ENCODE measurements at places on chromosomes 13 and 19.

DNA sequence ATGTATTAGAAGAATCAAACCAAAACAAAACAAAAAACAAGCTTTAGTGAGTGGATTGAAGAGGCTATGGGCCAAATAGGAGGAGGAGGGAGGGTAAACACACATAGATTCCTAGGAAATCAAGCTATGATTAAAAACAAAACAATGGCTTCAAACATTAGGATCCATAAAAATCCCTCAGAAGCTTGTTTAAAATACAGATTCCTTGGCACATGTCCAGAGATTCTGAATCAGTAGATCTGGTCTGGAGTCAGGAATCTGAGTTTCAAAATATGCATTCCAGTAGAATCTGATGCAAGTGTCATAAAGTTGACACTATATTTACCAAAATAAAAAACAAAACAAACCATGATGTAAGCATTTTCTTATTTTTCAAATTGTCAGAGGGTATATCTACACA lies 692.8 kb upstream of the SGCG start:
- DNase-seq = no peak

DNA sequence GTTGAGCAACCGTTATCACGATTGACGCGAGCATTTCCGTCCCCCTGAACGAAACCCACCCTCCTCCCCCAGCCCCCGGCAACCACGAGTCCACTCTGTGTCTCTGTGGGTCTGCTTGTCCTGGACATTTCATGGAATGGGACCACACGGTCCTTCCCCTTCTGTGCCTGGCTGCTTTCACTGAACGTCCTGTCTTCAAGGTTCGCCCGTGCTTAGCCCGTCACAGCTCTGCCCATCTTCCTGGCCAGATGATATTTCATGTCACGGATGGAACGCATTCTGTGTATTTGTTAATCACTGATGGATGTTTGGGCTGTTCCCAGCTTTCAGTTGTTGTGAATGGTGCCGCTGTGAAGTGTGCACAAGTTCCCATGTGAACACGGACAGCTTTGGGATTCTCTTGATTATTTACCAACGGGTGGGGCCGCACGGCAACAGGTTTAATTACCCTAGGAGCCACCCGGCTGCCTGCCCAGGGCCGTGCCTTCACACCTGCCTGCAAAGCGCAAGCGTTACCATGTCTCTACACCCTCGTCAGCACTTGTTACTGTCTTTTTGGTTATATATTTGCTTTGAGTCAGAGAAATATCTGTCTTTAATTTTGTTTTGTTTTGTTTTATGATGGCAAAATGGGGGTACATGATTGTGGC lies 42.5 kb downstream of the RASA3 start:
- no peak for DNase-seq

DNA sequence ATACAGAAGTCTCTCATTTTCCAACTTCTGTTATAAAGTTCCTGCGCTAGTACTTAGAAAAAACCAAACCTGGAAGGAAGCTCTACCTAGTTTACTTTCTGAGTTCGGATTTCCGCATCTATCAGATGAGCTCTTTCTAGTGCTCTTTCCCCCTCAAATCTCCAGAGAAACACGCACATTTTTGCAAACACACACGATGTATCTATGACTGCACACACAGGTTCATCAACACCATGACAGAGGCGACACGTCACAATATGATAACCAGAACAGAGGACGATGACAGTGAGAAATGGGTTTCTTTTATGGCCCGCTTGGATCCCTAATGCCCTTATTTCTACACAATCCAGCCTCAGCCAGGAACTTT lies 629 bp upstream of the LRRC63 start:
- DNase-seq = no peak

DNA sequence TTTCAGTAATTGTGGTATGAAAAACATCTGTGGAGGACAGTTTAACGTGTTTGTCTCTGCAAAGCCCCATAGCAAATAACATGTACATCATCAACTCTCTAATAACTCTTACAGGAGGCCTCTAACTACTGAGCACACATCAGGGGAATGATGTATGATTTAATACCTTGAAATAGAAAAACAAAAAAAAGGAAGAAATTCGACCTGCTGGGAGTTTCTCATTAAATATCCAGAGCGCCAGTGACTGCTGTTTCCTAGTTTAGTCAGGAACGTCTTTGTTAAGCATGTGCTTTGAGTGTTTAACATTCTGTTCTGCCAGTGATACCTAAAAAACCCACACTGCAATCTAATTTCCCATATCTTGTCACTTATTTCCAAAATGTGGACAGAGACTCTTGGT lies 235.4 kb downstream of the PCDH20 start:
- no peak for DNase-seq

DNA sequence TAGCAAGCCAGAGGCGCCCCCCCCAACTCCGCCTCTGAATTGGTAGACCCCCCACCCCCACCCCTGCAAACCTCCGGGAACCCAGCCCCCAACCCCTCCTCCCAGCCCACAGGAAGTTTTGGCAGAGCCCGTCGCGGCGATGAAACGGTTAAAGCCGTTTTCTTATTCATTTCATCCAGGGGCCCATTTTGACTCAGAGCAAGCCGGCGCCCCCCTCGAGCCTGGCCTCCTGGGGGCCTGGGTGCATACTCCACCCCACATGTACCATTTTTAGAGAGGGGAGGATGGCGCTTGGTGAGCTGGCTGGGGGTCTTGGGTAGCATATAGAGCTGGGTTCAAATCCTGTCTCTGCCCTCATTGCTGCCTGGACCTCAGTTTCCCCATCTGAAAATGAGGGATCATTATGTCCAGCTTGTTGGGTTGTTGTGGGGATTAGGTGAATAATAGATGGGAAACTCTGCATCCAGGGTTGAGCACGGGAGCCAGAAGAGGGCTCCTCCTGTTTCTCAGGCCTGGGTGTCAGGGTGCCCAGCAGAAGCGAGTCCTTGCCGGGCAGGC lies 7.9 kb upstream of the JUNB start:
- no peak for DNase-seq

- no peak for DNase-seq
These were observed 793.0 kb downstream of the OLFM4 start for GRCh38 chr13:53821632-53822031.

- DNase-seq = no peak
These were observed 8.5 kb downstream of the CDX2 start for GRCh38 chr13:27960362-27961226.

GRCh38 chr19:16527971-16528521 lies 14.2 kb downstream of the CHERP start:
- no peak for DNase-seq

DNA sequence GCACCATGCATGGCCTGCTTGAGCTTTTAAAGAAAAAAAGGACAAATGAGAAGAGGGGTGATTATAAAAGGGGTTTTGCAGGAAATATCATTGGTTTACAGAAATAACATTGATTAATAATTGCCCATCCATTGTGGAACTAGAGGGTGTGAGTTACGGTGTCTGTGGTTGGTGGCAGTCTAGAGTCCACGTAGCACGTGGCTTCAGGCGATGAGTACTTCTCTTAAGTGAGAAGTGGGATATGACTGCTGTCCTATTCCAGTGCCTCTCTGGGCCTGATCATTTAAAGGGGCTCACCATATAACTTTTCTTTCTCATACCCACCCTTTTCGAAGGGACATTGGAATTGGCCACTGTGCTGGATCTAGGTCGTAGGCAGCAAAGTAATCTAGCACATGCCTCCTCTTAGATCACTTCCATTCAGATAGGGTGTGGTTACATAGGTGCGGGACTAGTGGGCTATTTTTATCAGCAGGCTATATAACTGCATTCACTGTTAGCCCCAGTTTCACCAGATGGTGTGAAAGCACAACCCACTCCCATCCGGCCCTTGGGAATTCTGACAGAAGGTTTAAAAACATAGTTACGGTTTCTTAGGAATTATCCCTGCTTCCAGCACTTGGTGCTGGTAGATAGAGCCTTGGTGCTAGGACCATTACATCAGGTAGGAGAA lies 19.9 kb downstream of the PPP5C start:
- no peak for DNase-seq

DNA sequence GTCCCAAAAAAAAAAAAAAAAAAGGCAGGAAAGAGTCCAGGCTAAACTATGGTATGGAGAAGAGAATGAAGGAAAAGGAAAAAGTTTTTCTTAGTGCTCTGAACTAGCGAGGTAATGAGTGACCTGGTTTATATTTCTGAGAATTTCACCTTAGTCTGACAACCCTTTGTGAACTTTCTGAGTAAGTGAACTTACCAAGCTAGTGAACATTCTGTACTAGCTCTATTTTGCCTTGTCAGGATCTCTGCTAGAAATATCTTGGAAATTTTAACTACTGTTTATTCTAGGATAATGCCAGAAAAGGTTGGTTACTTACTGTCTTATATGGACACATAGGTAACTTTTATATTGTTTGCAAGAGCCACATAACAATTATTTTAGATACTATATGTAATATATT lies 4.4 kb downstream of the TRIM13 start:
- no peak for DNase-seq

GRCh38 chr13:34000955-34001354 lies 183.0 kb downstream of the RFC3 start:
- DNase-seq = no peak

DNA sequence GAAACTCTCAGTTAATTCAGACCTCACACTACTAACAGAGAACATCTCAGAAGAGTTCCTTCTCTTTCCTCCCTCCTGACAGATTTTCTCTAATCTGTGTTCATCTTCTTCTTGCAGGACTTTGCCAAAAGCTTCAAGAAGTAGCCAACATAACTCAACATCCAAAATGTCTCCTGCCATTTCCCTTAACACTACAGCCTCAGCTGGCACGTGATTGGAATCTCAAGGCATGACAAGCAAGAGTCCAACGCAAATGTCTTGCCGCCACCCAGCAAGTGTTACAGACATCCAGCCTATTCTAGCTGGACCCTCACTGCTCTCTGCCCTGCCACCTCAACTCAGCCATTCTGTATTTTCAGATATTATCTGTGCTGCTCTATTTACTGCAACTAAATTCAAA lies 135.1 kb downstream of the DNAJC15 start:
- DNase-seq = no peak

DNA sequence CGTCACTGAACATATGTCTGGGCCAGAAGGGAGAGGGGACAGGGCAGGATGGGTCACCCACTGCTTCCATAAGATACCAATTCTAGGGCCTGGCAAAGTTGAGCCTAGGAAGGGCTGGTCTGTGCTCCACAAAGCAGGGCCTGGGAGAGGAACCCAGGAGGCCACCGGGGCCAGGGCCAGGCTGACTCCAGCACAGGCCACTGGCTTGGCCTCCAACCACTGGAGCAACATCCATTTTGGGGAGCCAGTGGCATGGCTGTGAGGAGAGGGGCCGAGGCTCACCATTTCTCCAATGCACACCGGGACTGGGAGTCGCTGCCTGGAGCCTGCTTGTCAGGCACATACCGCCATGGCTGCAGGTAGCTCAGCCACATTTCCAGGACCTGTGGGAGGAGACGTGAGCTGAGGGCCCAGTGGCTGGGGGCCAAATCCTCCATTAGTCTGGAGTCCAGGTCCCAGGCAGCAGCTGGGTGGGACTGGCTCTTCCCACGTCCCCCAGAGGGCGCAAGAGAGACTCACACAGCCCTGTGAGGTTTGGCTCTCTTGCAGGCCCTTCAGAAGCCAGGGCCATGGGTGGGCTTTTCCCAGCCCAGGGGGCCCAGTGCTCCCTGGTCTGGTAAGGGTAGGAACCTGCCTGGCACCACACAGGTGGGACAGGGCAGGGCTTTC lies 27.7 kb downstream of the TUBA3C start:
- DNase-seq = no peak

DNA sequence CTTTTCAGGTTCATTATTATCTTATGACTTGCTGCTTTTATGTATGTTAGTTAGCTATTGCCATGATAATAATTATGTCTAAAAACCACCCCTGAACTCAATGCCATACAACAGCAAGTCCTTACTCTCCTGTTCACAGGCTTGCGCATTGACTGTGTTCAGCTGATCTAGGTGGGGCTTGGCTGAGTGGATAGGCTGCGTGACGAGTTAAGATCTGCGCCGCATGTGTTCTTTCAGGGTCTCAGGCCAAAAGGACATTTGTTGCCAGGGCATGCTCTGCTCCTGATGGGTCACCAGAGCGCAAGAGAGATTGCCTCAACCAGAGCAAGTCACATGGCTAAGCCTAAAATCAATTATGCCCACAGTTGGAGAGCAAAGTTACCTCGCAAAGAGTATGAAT lies 859 bp downstream of the ZNF568 start:
- no peak for DNase-seq

GRCh38 chr13:32134241-32135055 lies 102.9 kb downstream of the FRY start:
- DNase-seq = no peak

GRCh38 chr13:66207610-66208009 lies 1022.5 kb downstream of the PCDH9 start:
- no peak for DNase-seq

DNA sequence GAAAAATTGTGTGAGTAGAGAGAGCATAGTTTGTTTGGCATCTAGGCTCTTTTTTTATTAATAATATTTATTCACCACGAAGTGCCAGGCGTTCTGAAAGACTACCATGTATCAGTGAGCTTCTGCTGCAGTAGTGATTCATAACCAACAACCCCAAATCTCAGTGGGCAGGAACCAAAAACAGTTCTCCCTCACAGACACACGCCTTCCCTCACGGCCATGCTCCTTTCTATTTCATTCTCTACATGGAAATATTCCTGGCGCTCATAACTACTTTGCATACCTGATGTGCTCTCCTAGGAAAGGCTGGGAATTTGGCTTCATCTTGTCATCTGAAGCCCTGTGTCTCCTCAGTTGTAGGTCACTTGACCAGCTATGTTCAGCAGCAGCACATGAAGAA lies 26.6 kb upstream of the AMER2 start:
- no peak for DNase-seq

- no peak for DNase-seq
These were observed 22.7 kb downstream of the ELL start for GRCh38 chr19:18499055-18499775.

DNA sequence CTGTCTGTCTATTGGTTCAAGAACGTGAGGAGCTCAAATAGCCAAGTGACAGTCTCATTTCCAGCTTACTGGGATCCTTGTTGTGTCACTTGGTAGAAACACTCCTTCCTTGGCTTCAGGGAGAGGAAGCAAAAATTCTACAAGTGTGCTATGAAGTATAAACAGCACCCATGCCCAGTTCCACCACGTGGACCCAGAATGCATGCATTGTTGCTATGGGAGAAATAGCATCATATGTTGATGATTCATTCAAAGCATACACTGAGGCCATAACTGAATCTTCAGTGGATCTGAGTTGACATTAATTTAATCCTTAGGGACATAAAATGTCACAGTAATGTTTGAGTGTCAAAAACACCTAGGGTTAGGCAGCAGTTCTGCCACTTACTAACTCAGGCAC lies 199.0 kb upstream of the RXFP2 start:
- DNase-seq = no peak

GRCh38 chr13:40968416-40969000 lies 50.6 kb downstream of the ELF1 start:
- DNase-seq = no peak

GRCh38 chr13:52851137-52851962 lies 2.9 kb upstream of the PCDH8 start:
- no peak for DNase-seq
